ENCODE measurements at places on chromosomes 13 and 19.

GRCh38 chr19:3319643-3320353 lies 46.6 kb upstream of the NFIC start:
- DNase-seq = no peak

- DNase-seq = no peak
Observed at GRCh38 chr13:49256841-49257240, 9.1 kb downstream of the CDADC1 start.

DNA sequence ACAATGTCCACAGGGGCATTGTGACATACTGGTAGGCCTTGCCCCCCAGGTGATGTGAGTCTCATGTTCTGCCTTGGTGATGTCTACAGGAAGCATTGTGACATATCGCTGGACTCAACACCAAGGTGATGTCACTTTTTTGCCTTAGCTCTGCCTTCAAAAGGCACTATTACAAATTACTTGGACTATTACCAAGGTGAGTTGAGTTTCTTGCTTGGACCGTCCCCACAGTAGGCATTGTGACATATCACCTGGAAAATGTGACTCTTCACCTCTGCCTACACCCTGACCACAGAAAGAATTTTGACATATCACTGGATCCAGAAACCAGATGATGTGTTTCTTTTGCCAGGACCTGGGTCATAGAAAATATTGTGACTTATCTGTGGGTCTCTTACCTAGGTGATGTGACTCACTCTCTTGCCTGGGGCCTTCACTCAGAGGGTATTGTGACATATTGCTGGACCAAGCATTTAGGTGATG lies 60.6 kb upstream of the ZNF724 start:
- DNase-seq = no peak

DNA sequence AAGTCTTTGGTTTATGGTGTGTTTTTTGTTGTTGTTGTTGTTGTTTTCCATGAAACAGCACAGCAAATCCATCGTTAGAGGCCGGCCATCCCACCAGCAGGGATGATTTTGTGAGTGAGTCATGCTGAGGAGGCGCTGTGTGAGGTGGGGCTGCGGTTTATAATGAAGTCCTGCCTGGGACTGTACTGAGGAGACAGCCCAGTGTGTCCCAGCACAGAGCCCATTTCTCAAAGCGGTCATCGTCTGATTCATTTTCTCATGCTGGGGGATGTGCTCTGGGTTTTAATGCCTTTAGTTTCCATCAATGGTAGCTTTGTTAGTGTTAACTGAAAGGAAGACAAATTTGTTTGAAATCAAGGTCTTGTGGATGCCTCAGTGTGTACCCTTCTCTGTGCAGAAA lies 129.3 kb upstream of the SERP2 start:
- no peak for DNase-seq

All from NCI-H187 (cell line).